ENCODE measurements at places on chromosomes 11 and 22. TPM values are rescaled to one million over a fixed set of nuclear protein-coding genes. Genes with fewer than 3 reads are reported as not detected.
A peak's percentile ranks its signal among the peaks of the same experiment; 100 is the strongest.

TBX10 gene
- total RNA-seq, result not detected

JAM3 gene
- 85.7 TPM for total RNA-seq

SLC1A2 gene
- 2.1 TPM for total RNA-seq

RAG1 gene
- 0.99 TPM for total RNA-seq

CPT1A gene
- total RNA-seq, result 45.2 TPM

STK33 gene
- 2.8 TPM for total RNA-seq

PAX6 gene
- not detected for total RNA-seq

GRCh38 chr11:46835897-46836296 lies 10.2 kb downstream of the CKAP5 start:
- no peaks in the 10 kb centered on the region for H3K27me3 ChIP-seq
- H3K4me3 ChIP-seq, result no peak overlapping the region
- no peak overlapping the region for H3K27ac ChIP-seq

GRCh38 chr11:111840143-111840542 lies 31.2 kb downstream of the ALG9 start:
- H3K4me3 ChIP-seq, result no peak overlapping the region
- H3K36me3 ChIP-seq, result peaks cover 5% of the 10 kb centered on the region
- peak; percentile 36 for DNase-seq

- peaks cover 29% of the 10 kb centered on the region for H3K4me1 ChIP-seq
- peak overlapping the region; percentile 75 for H3K4me3 ChIP-seq
- peak; percentile 65 for DNase-seq
- H3K36me3 ChIP-seq, result no peaks in the 10 kb centered on the region
- no peaks in the 10 kb centered on the region for H3K27me3 ChIP-seq
These were observed 1.3 kb upstream of the LPXN start for GRCh38 chr11:58576887-58577471.

GRCh38 chr22:48256776-48257684 lies 1494.6 kb downstream of the TBC1D22A start:
- H3K27me3 ChIP-seq, result no peaks in the 10 kb centered on the region
- H3K27ac ChIP-seq, result no peak overlapping the region
- no peaks in the 10 kb centered on the region for H3K4me1 ChIP-seq
- DNase-seq, result no peak
- no peaks in the 10 kb centered on the region for H3K36me3 ChIP-seq

GRCh38 chr11:41382927-41383326 lies 76.5 kb downstream of the LRRC4C start:
- no peaks in the 10 kb centered on the region for H3K4me1 ChIP-seq
- no peaks in the 10 kb centered on the region for H3K36me3 ChIP-seq
- H3K27me3 ChIP-seq, result no peaks in the 10 kb centered on the region
- no peak overlapping the region for H3K4me3 ChIP-seq
- no peak overlapping the region for H3K27ac ChIP-seq

GRCh38 chr11:109644152-109644551 lies 222.2 kb downstream of the C11orf87 start:
- no peaks in the 10 kb centered on the region for H3K36me3 ChIP-seq
- H3K4me1 ChIP-seq, result no peaks in the 10 kb centered on the region
- DNase-seq, result peak; percentile 4
- no peak overlapping the region for H3K4me3 ChIP-seq

DNA sequence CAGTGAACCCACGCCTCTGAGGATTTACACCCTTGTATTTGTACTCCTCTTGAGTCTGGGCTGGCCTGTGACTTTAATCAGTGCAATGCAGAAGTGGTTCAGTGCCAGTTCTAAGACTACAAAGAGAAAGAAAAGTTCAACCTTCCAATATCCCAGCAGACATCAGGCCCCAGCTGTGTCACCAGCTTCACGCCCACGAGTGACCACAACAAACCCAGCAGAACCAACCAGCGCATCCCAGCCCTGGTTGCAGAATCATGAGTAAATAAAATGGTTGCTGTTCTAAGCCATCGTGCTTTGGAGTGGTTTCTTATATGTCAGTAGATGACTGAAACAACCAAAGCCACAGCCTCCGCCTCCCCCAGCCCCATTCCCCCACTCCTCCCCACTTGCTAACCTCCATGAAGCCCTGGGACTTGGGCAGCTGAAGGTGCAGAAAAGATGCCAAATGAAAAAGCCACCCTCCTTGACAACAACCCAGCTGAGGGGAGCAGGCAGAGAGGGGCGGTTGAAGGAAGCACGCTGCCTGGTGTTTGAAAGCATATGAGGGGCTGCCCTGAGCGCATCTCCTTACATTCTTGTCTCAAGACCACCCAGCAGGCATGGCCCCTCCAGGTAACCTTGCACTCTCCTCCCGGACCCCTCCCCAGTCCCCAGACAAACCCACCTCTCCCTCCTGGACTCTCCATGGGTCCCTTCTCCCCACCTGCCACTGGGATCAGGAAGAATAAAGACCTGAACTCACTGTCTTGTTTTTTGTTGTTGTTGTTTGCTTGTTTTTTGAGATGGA lies 20.9 kb downstream of the TSKU start:
- no peak overlapping the region for H3K4me3 ChIP-seq
- DNase-seq, result peak; percentile 63
- H3K36me3 ChIP-seq, result no peaks in the 10 kb centered on the region

GRCh38 chr11:61587541-61587941 lies 6.7 kb upstream of the SYT7 start:
- H3K4me3 ChIP-seq, result peak overlapping the region; percentile 44
- no peak overlapping the region for H3K27ac ChIP-seq
- H3K27me3 ChIP-seq, result peaks cover 10% of the 10 kb centered on the region

- peak; percentile 99 for DNase-seq
- H3K4me3 ChIP-seq, result peak overlapping the region; percentile 66
- H3K27me3 ChIP-seq, result no peaks in the 10 kb centered on the region
- no peaks in the 10 kb centered on the region for H3K36me3 ChIP-seq
These were observed 15.3 kb upstream of the MRTFA start for GRCh38 chr22:40651563-40652501.

DNA sequence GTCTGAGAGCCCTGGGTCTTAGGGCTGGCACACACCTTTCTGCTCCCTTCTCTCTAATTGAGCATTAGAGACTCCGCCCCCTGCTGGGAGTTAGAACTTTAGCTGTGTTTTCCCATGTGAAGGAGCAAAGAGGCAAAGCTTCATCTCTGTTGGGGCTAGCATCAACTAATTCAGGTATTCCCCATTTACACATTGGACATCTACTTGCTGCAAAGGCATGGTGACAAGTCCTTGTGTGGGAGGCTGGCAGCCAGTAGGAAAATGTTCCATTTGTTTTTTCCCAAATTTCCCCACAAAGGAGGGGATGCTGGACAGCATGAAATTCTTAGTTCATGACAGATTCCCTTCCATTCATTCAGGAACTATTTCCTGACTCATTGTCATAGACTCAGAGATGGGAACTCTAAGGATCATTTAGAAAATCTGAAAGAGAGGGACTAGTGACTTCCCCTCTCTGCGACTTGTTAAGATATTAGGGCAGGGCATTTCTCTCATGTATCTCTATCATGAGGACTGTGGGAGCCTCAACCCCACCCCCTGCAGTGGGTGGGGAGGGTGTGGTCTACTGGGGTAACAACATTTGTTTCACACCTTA lies 3.6 kb downstream of the CD44 start:
- no peaks in the 10 kb centered on the region for H3K27me3 ChIP-seq
- peaks cover 14% of the 10 kb centered on the region for H3K36me3 ChIP-seq
- H3K4me3 ChIP-seq, result peak overlapping the region; percentile 99
- peaks cover 37% of the 10 kb centered on the region for H3K4me1 ChIP-seq
- H3K27ac ChIP-seq, result peak overlapping the region; percentile 91
- DNase-seq, result peak; percentile 44

- H3K36me3 ChIP-seq, result no peaks in the 10 kb centered on the region
- H3K4me3 ChIP-seq, result peak overlapping the region; percentile 83
- peaks cover 7% of the 10 kb centered on the region for H3K27me3 ChIP-seq
- peaks cover 5% of the 10 kb centered on the region for H3K4me1 ChIP-seq
- DNase-seq, result peak; percentile 24
These were observed 50.4 kb downstream of the FAM83F start for GRCh38 chr22:40044870-40045834.

GRCh38 chr11:93775289-93775688 lies 8.8 kb upstream of the MED17 start:
- H3K36me3 ChIP-seq, result no peaks in the 10 kb centered on the region
- H3K4me3 ChIP-seq, result no peak overlapping the region
- no peaks in the 10 kb centered on the region for H3K4me1 ChIP-seq
- DNase-seq, result no peak
- H3K27ac ChIP-seq, result no peak overlapping the region
- H3K27me3 ChIP-seq, result no peaks in the 10 kb centered on the region

DNA sequence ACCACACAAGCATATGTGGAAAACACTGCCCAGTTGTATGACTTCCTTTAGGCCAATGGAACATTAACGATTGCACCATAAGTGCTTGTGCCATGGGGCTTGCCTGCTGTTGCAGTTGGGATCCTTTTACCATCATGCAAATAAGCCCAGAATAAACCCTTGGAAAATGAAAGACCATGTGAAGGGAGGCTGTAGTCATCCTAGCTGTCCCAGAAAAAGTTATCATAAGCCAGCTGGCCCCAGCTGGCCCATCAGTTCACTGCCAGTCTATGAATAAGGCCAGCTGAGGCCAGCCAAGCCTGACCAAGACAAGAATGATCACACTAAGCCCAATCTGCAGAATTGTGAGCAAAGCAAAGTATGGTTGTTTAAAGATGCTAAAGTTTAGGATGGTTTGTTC lies 253.9 kb upstream of the ARHGAP20 start:
- no peaks in the 10 kb centered on the region for H3K4me1 ChIP-seq
- no peaks in the 10 kb centered on the region for H3K36me3 ChIP-seq
- no peak overlapping the region for H3K4me3 ChIP-seq
- peak; percentile 53 for DNase-seq

- H3K4me1 ChIP-seq, result no peaks in the 10 kb centered on the region
- no peaks in the 10 kb centered on the region for H3K27me3 ChIP-seq
- no peak overlapping the region for H3K27ac ChIP-seq
- no peak for DNase-seq
These were observed 53.7 kb upstream of the HMGXB4 start for GRCh38 chr22:35203583-35203982.

GRCh38 chr11:86372586-86372985 lies 2.1 kb upstream of the CCDC81 start:
- H3K36me3 ChIP-seq, result no peaks in the 10 kb centered on the region
- H3K4me1 ChIP-seq, result no peaks in the 10 kb centered on the region
- no peak overlapping the region for H3K4me3 ChIP-seq
- H3K27ac ChIP-seq, result no peak overlapping the region

GRCh38 chr11:35593143-35593542 lies 25.1 kb upstream of the FJX1 start:
- peak; percentile 89 for DNase-seq
- H3K36me3 ChIP-seq, result no peaks in the 10 kb centered on the region
- H3K4me3 ChIP-seq, result no peak overlapping the region
- peaks cover 7% of the 10 kb centered on the region for H3K4me1 ChIP-seq
- no peak overlapping the region for H3K27ac ChIP-seq
